ENCODE measurements at places on chromosomes 2 and 18. TPM values are rescaled to one million over a fixed set of nuclear protein-coding genes. Genes with fewer than 3 reads are reported as not detected.

NPHP1 gene
- 2.0 TPM for total RNA-seq

SRD5A2 gene
- not detected for total RNA-seq

SERPINB13 gene
- not detected for total RNA-seq

GRCh38 chr2:84483320-84483719, 24.2 kb upstream of the SUCLG1 start:
- H3K27me3 ChIP-seq: no peaks in the 10 kb centered on the region
- H3K27ac ChIP-seq: no peak overlapping the region
- no peak overlapping the region for H3K4me3 ChIP-seq
- peaks cover 27% of the 10 kb centered on the region for H3K4me1 ChIP-seq
- DNase-seq: no peak
- peaks cover 1% of the 10 kb centered on the region for H3K36me3 ChIP-seq

GRCh38 chr2:16871411-16871810, 205.8 kb upstream of the CYRIA start:
- no peaks in the 10 kb centered on the region for H3K27me3 ChIP-seq
- no peaks in the 10 kb centered on the region for H3K4me1 ChIP-seq
- DNase-seq: no peak
- no peaks in the 10 kb centered on the region for H3K36me3 ChIP-seq

- no peak for DNase-seq
- no peak overlapping the region for H3K27ac ChIP-seq
- H3K4me1 ChIP-seq: peaks cover 28% of the 10 kb centered on the region
- H3K4me3 ChIP-seq: no peak overlapping the region
- H3K36me3 ChIP-seq: no peaks in the 10 kb centered on the region
These were observed 31.1 kb downstream of the ACSL3 start for GRCh38 chr2:222891890-222892289.

- no peak overlapping the region for H3K4me3 ChIP-seq
- H3K36me3 ChIP-seq: no peaks in the 10 kb centered on the region
- DNase-seq: no peak
- H3K27me3 ChIP-seq: no peaks in the 10 kb centered on the region
- H3K4me1 ChIP-seq: no peaks in the 10 kb centered on the region
- no peak overlapping the region for H3K27ac ChIP-seq
These were observed 36.7 kb downstream of the MTERF4 start for GRCh38 chr2:241065355-241065803.

CCDC68 gene
- 6.9 TPM for total RNA-seq
